ENCODE measurements at places on chromosomes 13 and 19.
A peak's percentile ranks its signal among the peaks of the same experiment; 100 is the strongest.

DNA sequence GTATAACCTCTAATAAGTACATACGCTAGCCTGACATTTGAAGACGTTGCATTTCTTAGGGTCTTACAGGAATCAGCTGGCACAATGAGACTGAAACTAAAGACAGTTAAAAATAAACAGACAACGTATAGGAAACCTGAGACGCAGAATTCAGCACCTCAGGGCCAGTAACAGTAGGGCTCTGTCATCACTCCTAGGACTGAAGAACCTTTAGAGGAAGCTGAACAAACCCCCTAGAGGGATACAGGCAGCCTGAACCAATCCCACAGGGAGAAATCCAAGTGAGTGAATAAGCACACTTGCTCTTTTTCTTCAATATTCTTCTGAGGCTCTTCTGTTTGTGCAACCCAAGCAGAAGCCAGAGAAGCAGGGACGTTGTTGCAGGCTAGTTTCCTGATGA, 53.9 kb upstream of the KLHL1 start:
- DNase-seq, result no peak

DNA sequence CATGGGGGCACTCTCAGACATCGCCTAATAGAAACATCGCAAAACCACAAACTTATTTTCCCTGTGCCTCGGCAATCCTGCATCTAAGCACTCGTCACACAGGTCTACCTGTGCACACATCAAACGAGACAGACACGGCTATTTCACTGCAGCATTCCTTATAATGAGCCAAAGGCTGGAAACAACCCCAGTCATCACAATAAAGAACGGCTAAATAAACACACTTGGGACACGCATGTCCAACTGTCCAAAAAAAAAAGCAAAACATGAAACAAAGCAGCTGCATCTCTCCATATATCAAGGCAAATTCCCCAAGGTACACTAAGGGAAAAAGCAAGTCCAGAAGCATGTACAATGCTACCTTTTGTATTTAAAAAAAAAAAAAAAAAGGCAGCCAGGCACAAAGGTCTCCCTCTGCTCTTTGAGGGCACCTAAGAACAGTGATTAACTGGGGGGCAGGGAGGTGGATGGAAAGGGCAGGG, 27.2 kb upstream of the CCNP start:
- DNase-seq, result no peak

GRCh38 chr19:7833225-7834099, 3.4 kb downstream of the EVI5L start:
- peak; percentile 75 for DNase-seq

DNA sequence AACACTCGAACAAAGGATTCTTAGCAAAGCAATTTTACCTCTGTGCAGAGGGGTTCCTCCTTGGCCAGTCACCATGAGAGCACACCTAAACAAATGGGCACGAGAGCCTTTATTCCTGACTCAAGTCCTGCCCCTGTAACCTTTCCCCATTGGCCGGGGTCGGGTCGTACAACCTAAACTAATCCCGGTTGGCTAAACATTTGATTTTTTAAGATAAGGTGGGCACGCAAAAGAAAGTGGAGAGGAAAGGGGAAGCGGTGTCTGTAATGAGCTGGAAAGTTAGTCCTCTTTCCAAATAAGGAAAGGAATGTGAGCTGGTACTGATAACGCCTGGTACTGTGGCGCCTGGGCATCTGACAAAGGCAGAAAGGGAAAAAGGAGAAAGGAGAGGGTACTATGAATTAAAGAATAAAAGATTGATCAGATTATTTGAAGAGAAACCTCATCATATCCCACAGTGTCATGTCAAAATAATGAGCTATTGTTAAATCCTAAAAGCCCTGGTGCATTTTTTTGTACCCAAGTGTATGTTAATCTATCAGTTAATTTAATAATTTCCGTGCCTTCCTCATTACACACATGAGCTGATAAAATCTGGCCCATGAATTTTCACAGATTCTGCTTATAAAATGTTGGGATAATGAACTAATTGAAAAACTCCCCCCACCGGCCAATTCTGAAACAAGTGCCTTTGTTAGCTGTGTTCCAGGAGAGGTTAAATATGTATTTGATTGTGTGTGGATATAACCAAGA, 335.7 kb downstream of the RFC3 start:
- DNase-seq, result no peak

GRCh38 chr13:32428581-32429432, 877 bp upstream of the N4BP2L1 start:
- peak; percentile 14 for DNase-seq

GRCh38 chr13:32471187-32471922, 43.4 kb upstream of the N4BP2L1 start:
- DNase-seq, result no peak

DNA sequence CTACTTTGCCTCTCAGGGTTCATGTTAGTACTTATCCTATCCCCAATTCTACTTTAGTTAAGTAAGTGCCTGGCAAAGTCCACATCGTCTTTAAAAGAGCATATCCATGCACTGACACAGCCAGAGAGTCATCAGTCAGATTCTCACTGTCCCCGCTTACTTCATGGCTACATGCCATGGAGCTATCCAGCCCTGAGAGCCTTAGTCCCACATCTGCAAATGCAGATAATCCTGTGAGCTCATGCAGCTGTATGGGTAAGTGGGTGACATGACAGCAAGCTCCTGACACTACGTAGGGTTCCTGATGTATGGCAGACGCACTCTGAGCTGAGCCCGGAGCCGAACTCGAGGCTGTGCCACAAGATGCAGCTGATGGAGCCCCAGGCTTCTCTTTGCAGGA, 661.5 kb downstream of the LIG4 start:
- no peak for DNase-seq

GRCh38 chr13:102295316-102296048, 106.4 kb downstream of the FGF14 start:
- DNase-seq, result no peak

DNA sequence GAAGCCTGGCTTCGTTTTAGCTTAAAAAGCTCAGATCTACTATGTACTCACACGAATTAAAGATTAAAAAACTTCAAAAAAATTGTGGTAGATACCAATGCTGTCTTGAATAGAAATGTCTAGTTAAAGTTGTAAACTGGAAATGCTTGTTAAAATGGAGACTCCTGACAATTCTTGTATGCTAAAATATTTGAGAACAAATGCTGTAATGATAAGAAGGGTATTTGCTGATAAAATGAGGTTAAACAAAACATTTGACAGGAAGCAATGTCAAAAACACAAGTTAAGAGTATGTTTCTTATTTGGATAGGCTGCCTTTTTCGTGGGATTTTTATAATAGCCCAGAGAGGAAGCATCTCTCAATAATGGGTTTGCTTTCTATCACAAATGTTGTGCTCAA, 48.0 kb upstream of the POSTN start:
- no peak for DNase-seq

GRCh38 chr13:27034678-27035111, 136.9 kb downstream of the USP12 start:
- peak; percentile 52 for DNase-seq

GRCh38 chr19:15320116-15320515, 12.2 kb downstream of the BRD4 start:
- peak; percentile 75 for DNase-seq

- no peak for DNase-seq
These were observed 1.0 kb upstream of the RPS5 start for GRCh38 chr19:58385891-58386575.

GRCh38 chr13:36919833-36920615, at the start of gene SMAD9:
SMAD9 (minus strand) TSS chr13:36920238; CDS start chr13:36879689, 40,549 bp downstream.
- DNase-seq, result peak; percentile 85

GRCh38 chr13:98652276-98652675, 75.4 kb upstream of the STK24 start:
- DNase-seq, result no peak

DNA sequence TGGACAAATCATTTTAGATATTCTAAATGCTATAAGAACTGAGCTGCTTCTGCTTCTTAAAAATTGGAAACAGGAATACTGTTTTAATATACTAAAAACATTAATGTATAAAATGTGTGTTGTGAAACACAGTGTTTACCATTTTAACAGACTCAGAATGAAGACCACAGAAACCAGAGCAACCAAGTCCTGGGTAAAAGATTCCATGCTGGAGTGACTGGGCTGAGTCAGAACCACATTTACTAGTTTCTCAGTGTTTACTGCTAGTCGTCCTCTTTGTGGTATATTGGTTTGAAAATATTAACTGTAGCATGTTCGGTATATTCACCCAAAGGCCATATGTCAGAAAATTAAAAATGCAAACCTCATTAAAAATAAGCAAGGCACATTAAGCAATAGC, 31.9 kb downstream of the ANKRD10 start:
- peak; percentile 32 for DNase-seq

- no peak for DNase-seq
These were observed 7.8 kb downstream of the ACTN4 start for GRCh38 chr19:38655148-38655824.

DNA sequence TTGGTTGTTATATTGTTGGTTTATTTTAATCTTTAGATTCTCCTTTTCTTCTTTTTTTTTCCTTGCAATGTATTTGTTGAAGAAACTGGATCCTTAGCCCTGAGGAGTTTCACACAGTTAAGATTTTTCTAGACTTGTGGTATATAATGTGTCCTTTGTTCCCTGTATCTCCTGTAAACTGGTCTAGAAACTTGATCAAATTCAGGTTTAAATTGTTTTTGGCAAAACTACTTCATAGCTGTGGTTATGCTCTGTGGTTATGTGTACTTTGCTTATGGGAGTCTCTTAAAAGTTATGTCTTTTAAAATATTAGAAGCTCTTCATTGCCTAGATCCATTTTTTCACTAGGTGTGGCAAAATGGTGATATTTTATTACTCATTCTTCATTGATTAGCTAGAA, 3.7 kb upstream of the MTRF1 start:
- no peak for DNase-seq

- no peak for DNase-seq
These were observed 391.0 kb upstream of the SLITRK5 start for GRCh38 chr13:87280139-87280538.

GRCh38 chr13:92179223-92179622, 780.8 kb downstream of the GPC5 start:
- no peak for DNase-seq

Measured in GM03348 (cell line).